T-cell (primary cell): ENCODE measurements at places on chromosomes 11 and 22. TPM values are rescaled to one million over a fixed set of nuclear protein-coding genes. Genes with fewer than 3 reads are reported as not detected.

Gene CCDC88B
- total RNA-seq: 133 TPM

Gene CLDN5
- 0.36 TPM for total RNA-seq

Gene OR8G1
- total RNA-seq: not detected

Gene BMAL1
- 68.2 TPM for total RNA-seq

Gene FXYD6
- 0.53 TPM for total RNA-seq

Gene SMCO4
- total RNA-seq: 5.3 TPM

Gene TMEM121B
- total RNA-seq: not detected

Gene MS4A4E
- 1.0 TPM for total RNA-seq

Gene TIMM10
- total RNA-seq: 33.2 TPM

Gene OR51I1
- total RNA-seq: not detected

DNA sequence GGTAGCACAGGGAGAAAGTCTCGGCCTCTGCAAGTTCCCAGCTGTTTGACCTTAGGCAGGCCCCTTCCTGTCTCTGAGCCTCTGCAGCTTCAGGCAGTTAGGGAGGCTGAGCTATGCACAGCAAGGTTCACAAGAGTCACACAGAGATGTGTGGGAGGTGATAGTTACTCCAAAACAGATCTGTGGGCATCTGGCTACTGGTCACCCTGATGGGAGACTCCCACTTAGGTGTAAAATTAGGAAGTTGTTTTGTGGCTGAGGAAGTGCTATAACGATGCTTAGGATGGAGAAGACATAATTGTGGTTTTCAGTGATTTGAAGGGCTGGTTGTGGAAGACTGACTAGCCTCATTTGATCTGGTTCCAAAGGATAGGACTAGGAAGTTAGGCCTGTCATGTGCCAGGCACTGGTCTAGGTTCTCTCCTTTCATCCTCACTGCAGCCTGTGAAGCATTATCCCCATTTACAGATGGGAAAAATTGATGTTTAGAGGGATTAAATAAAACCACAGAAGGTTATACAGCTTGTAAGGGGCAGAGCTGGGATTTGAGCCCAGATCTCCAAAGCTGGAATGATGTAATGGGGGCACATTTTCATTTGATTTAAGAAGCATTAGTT is 13.5 kb downstream of the ACO2 start:
- no peak for DNase-seq

DNA sequence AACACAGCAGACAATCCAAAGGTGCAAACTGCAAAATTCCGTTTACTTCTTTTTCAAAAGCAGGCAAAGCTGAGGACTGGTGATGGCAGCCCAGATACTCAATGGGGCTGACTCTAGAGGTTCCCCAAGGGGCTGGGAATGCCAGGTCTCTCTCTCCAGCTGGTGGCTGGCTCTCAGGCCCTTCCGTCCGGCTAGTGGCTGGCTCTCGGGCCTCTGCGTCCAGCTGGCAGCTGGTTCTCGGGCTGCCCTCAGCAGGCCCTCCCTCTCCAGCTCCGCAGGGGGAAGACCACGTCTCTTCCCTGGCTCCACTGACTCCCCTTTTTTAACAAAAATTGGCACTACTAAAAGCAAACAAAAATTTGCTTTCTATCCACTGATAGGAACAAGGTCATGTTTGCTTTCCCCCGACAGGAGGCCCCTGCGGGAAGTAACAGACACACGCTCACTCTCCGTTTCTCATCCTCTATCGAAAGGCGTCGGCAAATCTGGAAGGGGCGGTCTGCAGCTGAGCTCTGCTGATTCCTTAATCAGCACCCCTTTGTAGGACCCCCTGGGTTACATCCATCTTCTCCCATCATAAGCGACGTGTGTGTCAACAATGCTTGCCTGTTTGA is 381.4 kb downstream of the BRD1 start:
- no peak for DNase-seq

GRCh38 chr11:90220391-90220790 is 2.5 kb downstream of the CHORDC1 start:
- DNase-seq: no peak

DNA sequence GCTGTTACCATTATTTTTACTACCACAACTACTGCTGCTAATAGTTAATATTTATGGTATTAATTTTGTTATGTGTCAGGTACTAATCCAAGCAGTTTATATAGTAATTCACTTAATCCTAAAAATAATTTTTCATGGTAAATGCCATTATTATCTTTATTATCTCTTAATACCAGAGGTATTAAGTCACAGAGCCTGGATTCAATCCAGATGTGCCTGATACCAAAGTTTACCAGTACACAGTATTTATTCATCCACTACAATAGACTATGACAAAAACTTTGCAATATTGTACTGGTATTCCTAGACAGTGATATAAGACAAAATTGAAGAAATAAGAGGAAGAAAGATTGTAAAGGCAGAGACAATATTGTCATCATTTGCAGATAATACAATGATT is 24.5 kb downstream of the MAP6 start:
- DNase-seq: no peak

GRCh38 chr11:63719987-63720386 is 38.7 kb downstream of the RTN3 start:
- no peak for DNase-seq

- peak; percentile 29 for DNase-seq
These were observed 714 bp downstream of the CD59 start for GRCh38 chr11:33735271-33736147.

GRCh38 chr11:116844722-116845121 is 7.3 kb upstream of the APOA1 start:
- DNase-seq: no peak

GRCh38 chr22:19818324-19819207 is 36.1 kb downstream of the GNB1L start:
- DNase-seq: no peak

DNA sequence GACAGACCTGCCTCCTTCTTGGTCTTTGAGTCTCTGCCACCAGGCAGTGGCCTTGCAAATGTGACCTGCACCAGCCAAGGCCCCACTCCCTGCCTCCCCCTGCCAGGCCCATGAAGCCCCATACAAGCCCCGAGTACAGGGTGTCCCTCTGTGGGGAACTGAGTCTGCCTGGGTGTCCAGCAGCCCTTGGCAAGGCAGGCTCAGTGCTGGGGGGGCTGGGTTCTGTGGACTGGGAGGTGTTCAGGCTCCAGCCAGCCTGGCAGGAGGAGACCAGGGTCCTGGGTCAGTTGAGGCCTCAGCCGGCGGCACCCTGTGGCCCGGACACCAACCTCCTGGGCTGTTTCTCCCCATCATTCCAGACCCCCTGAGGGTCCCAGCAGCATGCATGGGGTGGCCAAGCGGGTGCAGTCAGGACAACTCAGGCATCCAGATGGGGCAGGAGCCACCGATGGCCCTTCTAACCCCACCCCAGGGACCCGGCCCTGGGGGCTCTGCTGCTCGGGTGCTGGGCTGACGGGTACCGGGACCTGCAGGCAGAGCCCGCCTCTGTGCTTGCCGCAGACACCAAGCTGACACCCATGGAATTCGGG is 5.7 kb downstream of the MUC5AC start:
- no peak for DNase-seq

DNA sequence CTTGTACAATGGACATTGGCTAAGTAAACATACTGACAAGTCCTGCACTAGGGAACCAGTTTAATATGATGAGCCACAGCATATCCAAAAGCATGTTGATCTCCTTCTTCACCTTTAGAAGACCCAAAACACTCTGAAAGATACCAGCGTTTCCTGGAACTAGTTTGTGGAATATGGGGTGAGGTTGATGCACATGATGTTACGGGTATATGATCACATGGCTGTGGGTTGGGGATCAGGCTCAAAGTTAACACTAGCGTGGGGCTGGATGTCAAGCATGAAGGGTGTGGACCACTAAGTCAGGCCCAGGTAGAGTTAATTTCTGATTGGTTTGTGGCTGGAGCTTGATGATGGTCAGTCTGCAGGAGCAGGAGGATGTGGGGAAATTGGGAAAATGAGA is 9.0 kb downstream of the IGLL5 start:
- no peak for DNase-seq

GRCh38 chr11:108906826-108907225 is 242.0 kb downstream of the DDX10 start:
- no peak for DNase-seq

GRCh38 chr11:48052183-48053044 is 72.1 kb downstream of the PTPRJ start:
- DNase-seq: no peak

- no peak for DNase-seq
These were observed 4.3 kb downstream of the ZBTB16 start for GRCh38 chr11:114063829-114064201.

GRCh38 chr11:68412593-68413475 is 47.7 kb upstream of the PPP6R3 start:
- no peak for DNase-seq

DNA sequence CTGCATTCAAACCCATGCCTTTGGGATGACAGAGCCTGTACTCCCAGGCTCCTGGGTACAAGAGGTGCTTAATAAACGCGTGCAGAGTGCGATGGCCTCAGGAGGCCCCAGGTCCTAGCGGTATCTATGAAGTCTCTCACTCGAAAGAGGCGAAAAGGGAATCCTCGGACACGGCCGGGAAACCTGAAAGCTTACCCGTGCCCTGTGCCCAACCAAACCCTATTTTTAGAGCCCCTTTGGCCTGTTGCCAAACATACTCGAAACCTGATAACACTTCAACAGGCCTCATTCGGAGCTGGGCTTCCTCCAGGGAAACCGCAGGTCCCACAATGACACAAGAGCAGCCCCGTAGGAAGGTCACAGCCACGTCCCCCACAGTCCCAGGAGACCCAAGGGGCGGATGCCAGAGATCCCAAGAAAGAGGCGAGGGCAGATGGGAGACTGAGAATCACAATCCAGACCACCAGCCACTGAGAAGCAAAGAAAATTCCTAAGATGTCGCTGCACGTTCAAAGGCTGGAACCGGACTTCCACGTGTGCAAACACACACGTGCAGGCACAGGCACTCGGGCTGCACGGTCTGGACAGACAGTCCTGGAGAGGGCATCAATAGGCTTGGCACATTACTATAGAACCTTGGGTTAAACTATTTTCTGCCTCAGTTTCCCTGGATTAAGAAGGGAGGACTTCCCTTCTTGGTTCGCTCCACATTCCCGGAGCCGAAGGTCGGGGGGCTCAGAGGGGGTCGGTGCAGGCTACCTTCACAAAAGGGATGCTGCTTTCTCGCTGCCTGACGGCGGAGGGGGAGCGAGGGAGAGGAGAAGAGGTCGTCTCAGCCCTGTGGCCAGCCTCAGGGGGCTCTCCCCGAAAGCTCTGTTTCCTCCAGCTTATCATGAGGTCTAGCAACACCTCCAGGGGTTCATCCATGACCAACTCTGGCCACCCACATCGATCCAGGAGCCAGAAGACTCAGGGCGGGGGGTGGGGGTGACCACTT is 8.2 kb downstream of the PDGFB start:
- DNase-seq: peak; percentile 58

- no peak for DNase-seq
These were observed 21.2 kb downstream of the SYT13 start for GRCh38 chr11:45264839-45265515.

GRCh38 chr11:68763181-68763721 is 11.9 kb upstream of the TESMIN start:
- no peak for DNase-seq

- peak; percentile 55 for DNase-seq
These were observed at the start of gene ZDHHC8 for GRCh38 chr22:20131597-20131858. Gene ZDHHC8, plus strand, starts transcription at chr22:20131804. Its CDS starts 144 bp downstream, at chr22:20131948.

- no peak for DNase-seq
These were observed 282.8 kb downstream of the NTM start for GRCh38 chr11:131653260-131653659.

GRCh38 chr22:43831561-43832392 is 19.7 kb upstream of the EFCAB6 start:
- DNase-seq: no peak

DNA sequence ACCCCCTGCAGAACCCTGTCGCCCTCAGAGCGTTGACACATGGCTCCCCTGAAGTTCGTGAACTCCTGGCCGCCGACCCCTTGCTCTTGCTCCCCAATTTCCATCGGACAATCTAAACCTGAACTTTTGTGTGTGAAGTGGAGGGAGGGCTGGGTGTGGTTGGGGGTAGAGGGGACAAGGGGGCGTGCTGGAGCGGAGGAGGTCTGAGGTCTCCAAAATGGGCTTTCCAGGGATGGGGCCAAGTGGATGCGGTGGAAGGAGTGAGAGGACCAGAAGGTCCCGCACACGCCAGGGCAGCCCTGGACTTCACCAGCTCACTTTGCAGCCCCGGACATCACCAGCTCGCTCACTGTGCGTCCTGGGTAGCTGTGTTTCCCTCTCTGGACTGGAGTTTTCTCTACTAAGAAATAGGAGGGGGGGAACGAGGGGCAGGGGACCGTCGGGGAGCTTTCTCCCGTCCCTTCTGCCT is 18.6 kb downstream of the CREB3L1 start:
- no peak for DNase-seq

DNA sequence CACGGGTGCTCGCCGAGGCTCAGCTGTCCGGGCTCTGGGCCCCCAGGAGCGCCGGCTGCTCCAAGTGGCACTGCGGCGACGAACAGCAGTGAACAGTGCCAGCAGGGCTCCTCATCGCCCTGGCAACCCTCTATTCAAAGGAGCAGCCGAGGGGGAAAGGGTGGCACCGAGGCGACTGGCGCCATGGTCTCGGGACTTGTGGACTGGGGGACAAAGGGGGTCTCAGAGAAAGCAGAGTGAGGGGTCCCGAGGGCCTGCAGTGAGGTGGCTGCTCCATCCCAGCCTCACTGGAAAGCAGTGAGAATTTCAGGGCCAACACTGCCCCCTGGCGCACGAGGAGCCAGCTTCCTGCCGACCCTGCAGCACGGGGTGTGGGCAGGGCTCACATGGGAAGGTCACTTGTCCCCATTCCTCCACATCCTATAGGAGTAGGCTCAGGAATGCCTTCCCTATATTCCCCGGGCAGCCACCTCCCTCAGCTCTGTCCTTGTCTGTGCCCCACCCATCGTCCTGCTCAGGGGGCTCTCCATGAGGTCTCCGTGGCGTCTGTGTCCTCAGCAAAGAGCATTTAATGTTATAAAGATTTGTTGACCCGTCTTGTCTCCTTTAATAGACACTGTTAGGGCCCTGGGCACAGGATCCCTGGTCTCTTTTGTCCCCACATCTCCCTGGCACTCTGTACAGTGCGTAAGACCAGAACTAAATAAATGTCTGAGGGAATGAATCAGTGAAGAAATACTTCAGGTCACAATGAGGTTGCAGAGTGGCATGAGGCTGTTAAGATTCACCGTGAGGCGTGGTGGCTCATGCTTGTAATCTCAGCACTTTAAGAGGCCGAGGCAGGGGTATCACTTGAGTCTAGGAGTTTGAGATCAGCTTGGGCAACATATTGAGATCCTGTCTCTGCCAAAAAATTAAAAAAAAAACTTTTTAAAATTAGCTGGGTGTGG is 26.4 kb downstream of the LRFN4 start:
- peak; percentile 38 for DNase-seq

- DNase-seq: no peak
These were observed 70.5 kb downstream of the FEZ1 start for GRCh38 chr11:125425601-125426000.
